ENCODE measurements at places on chromosomes 16 and 17.

GRCh38 chr17:77429969-77430752 lies 289.4 kb downstream of the SEC14L1 start:
- no peak for DNase-seq

DNA sequence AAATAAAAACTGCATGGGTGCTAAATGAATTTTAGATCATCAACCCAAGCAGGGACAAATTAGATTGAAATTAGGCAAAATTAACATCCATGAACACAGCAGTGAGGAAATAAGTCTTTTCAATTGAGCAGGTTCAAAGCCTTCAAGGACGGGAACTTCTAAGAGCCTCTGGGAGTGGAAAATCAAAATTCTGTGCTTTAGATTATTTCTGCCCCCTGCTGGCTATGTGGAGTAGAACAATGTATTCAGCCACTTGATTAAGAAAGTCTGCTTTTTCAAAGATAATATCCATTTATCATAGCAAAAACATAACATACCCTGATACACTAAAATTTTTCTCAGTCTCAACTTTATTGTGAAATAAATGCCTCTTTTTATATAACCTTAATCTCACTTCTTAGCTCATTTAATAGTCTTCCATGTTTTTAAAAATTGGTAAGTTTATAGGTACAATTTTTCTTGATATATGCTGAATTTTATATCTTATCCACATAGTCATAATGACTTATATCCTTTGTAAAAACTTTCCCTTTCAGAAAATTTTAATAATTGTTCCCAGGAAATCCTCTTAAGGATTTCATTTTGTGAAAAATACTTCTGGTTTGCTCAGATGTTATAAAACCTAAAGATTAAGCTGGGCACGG lies 28.1 kb upstream of the NOL11 start:
- peak; percentile 19 for DNase-seq

DNA sequence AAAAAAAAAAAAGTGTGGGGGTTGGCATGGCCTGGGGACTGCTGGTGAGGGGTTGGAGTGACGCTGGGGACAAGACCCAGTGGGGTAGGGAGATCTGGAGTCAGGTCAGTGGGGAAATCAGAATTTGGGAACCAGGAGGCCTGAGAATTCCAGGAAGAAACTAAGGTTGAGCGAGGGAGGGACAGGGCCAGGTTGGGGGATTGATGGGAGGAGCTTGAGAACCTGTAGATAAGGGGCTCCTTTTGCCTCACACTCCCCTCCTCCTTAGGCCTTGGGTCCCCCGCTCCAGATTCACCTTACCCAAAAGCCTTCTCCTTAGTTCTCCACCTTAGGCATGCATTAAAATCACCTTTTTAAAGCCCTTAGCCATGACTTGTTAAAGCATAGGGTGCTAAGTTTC lies 8.3 kb upstream of the PYDC1 start:
- no peak for DNase-seq

- DNase-seq: no peak
Measured at GRCh38 chr16:52535076-52535475, 11.9 kb downstream of the TOX3 start.

GRCh38 chr16:68608330-68608729 lies 36.8 kb upstream of the CDH3 start:
- no peak for DNase-seq

DNA sequence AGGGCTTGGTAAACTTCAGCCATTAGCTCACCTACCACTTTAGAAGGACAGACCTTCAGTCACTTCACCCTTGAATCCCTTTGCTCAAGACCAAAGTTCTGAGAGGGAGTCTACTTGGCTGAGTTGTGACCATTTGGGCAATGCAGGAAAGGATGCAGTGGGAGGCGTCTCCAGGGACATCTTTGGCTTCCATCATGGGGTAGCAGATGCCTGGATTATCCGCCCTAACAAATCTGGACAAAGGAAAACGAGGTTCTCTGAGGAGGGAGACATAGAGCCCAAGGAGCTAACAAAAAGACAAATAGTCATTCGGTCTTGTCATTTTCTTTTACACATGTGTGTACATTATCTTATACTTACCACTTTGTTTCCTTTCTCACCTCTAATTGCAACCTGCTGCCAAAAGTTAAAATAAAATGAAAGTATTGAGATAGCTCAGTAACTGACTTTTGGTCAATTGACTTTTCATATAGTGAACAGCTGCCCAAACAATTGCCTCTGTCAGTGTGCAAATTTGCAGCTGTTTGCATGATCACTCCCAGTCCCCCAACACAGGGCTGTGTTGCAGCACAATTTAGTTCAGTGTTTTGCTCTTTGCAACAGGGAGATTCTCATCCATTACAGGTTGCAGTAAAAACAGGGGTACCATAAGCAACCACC lies 108.9 kb upstream of the EEF2KMT start:
- no peak for DNase-seq

- DNase-seq: no peak
Measured at GRCh38 chr17:62668091-62668804, 40.8 kb downstream of the MRC2 start.

DNA sequence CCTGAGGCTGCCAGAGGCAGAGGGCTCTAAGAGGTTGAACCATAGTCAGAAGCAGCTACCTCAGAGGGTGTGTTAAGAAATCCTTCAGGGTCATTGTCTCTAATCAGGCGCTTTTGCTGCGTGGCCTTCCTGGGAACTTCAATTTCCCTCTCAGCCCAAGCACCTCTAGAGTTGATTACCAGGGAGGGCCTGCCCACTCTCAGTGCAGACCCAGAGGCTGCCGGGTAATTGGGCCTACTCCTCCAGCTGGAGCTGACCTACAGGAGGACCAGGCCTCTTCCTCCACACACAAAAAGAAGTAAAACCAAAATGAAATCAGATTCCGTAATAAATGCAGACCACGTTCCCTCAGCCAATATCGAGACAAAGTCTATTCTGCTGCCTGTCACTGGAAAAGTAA lies 305.0 kb upstream of the CCL2 start:
- no peak for DNase-seq

DNA sequence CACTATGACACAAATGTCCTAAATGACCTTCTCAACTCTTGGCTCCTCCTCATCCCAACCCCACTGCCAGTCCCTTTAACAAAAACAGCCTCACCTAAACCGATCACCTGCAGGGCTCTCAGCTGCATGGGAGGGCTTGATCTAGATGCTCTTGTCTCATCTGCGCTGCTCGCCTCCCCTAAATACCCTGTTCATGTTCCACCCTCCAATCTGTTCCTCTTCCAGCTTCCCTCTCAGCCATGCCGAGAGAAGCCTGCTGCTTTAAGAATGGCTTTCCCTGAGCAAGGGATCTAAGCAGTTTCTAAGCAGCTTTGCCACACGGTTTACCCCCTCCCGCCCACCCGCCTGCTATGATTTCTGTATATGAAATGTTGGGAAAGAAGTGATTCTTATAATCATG lies 23.7 kb downstream of the PIPOX start:
- DNase-seq: no peak

DNA sequence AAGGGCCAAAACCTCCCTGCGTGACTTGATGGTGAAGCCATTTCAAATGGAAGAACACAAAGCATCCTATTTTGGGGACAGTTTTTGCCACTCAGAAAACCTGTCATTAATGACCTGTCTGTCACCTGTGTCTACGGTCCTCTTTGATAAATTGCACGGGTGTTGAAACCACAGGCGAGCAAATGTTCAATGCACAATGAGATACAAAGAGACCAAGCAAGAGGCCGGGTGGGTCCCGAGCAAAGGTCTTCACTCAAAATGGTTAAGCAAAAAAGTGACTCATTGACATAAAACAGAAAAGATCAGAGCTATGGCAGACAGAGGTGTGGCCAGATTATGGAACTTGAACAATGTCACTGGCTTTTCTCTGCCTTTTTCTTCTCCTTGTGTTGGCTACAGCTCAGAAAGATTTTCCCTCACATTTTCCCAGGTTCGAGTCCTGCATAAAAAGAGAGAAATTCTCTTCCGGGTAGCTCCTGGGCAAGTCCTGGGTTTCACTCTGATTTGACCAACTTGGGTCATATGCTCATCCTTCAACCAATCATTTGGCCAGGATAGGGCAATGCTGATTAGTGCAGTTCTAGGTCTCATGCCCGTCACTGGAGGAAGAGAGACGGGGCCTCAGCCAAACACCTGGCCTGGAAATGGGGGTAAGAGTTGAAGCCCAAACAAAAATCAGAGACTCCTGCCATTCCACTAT lies 92.2 kb downstream of the CMC2 start:
- DNase-seq: no peak

- peak; percentile 40 for DNase-seq
Measured at GRCh38 chr17:63523253-63523855, at the start of gene KCNH6. TSS of gene KCNH6 (plus strand) at chr17:63523358. CDS start at chr17:63523414, 56 bp downstream.

GRCh38 chr16:80681436-80681835 lies 123.0 kb downstream of the CDYL2 start:
- no peak for DNase-seq

DNA sequence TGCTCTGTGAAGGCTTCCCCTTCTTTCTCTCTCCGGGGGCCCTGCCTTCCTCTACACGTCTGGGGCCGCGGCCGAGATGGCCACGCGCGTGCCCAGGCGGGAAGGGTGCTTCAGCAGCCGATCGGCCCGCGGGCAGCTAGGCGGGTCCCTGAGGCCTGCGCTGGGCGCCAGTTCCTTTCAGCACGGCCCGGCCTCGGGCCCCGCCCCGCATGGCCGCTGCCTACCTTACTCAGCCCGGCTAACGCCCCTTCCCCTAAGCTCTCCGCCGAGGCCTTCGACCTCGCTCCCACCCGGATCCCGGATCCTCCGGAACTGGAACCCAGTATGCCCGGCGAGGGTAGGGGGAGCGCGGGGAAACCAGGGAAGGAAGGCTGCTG lies 335 bp downstream of the TMEM11 start:
- DNase-seq: peak; percentile 90

DNA sequence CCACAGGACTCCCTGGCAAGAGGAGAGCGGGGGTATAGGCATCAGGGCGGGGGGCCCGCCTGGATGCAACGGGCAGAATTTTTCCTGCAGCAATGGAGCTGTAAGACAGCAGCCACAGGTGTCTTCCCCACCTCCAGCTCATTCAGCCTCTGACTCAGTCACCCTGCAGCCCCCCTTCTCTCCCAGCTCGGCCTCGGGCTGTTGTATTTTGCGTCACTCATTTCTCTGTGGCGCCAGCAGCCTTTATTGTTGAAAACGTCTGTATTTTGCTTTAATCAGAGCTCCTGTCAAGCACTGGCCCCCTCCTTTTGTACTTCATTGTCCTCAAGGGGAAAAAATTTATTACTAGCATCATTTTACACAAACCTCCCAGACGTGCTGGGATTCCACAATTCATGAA lies 117.7 kb downstream of the WSCD1 start:
- no peak for DNase-seq

DNA sequence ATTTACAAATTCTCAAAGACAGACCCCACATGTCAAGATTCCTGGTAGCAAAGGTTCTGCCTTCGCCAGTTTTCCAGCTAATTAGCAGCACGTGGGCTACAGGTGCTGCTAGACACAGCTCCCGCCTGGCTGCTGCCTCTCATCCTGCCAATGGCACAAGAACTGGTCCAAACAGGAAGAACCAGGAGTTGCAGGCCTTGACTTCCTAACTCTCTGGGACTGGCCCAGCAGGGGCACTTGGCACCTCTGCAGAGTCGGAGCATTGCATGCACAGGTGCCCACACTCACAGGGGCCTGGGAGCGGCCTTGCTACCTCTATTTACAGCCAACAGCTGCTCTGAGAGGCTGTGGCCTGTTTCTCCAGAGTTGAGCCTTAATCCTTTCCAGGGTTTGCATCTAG lies 39.6 kb downstream of the TK2 start:
- no peak for DNase-seq

DNA sequence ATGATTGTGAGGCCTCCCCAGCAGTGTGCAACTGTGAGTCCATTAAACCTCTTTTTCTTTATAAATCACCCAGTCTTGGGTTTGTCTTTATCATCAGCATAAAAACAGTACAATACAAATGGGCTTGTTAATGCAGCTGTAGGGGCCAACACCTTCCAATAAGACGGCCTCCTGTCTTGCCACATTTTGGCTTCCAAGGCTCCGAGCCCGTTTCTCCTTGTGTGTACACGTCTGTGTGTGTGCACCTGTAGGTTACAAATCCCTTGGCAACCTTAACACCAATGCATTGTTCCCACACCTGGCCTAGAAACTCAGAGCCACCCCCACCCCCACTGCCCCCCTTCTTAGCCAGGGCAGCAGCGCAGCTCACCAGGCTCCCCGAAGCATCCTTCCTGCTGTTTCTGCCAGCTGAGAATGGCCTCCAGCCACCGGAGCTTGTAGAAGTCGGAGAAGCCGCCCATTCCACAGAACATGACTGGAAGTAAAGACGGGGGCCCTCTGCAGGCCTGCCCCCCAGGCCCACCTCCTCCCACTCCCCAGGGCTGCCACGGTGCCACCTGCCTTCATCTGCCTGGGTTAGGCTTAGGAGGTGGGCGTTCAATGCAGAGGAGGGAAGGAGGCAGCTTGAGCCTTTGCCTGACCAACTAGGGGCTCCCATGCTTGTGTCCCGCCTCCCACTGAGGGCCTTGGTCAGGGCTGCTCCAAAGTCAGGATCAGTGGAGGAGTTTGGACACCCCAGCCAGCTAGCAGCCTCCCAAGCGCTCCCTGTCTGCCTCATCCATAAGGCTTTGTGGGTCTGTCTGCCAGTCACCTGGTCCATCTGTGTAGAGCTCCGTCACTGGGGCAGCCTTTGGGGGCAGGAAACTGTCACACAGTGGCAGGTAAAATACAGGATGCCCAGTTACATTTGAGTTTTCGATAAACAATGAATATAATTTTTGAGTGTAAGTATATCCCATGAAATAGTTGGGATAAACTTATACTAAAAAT lies 10.6 kb downstream of the C16orf89 start:
- DNase-seq: no peak
